ENCODE measurements at places on chromosomes 6 and 20.

- no peaks in the 10 kb centered on the region for H3K27me3 ChIP-seq
- H3K36me3 ChIP-seq, result no peaks in the 10 kb centered on the region
- no peak for DNase-seq
- H3K27ac ChIP-seq, result no peak overlapping the region
Observed at GRCh38 chr20:1034415-1034789, 32.3 kb upstream of the RSPO4 start.

GRCh38 chr20:1397710-1398109 lies 4.9 kb upstream of the FKBP1A start:
- H3K4me1 ChIP-seq, result peaks cover 5% of the 10 kb centered on the region
- no peak overlapping the region for H3K4me3 ChIP-seq
- DNase-seq, result no peak
- H3K36me3 ChIP-seq, result no peaks in the 10 kb centered on the region
- H3K27ac ChIP-seq, result no peak overlapping the region

- H3K27me3 ChIP-seq, result peaks cover 48% of the 10 kb centered on the region
- H3K4me1 ChIP-seq, result no peaks in the 10 kb centered on the region
- H3K27ac ChIP-seq, result no peak overlapping the region
- H3K36me3 ChIP-seq, result no peaks in the 10 kb centered on the region
- no peak overlapping the region for H3K4me3 ChIP-seq
Observed at GRCh38 chr6:28803337-28803709, 120.5 kb downstream of the TRIM27 start.

DNA sequence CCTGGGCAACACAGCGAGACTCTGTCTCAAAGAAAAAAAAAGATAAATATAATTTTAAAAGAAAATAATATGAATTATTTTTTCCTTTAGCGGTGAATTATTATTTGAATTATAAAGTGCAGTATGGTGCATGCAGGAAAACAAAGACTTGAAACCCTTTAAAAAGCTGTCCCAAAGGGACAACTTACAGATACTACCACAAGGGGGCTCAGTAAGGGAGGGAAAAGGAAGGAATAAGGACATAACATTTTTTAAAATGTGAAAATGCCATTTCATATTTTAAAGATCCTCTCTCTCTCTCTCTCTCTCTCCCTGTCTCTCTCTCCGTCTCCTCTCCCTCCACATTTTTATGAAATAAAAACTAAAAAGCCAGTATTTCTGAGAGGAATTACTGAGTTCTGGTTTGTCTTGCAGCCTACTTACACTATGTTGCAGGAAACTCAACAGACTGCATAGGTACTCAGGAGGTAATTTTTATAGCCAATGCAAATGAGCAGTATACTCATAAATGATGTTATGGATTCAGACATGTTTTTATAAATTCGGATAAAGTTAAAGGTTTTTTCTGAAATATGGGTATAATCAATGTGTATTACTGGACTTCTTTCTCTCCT lies 455.0 kb upstream of the GJE1 start:
- DNase-seq, result no peak
- no peak overlapping the region for H3K27ac ChIP-seq
- no peaks in the 10 kb centered on the region for H3K36me3 ChIP-seq
- H3K27me3 ChIP-seq, result no peaks in the 10 kb centered on the region

GRCh38 chr6:2738373-2738979 lies 12.2 kb downstream of the MYLK4 start:
- no peak overlapping the region for H3K27ac ChIP-seq
- DNase-seq, result no peak
- no peaks in the 10 kb centered on the region for H3K36me3 ChIP-seq

DNA sequence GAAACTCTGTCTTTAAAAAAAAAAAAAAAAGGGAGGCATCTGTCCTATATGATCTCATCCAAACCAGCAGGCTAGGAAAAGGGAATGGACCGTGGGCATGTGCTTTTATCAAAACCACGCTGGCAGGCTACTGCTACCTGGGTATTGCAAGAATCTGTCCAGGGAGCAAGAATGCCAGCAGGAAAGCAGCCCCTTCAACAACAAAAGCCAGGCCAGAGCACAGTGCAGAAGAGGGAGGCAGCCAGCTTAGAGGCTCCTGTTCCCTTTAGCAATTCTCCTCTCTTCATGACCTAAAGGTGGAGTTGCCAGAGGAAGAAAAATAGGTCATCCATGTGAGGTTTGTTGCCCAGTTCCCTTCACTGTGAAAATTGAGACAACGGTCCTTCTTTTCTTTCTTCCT lies 18.2 kb downstream of the TBC1D20 start:
- DNase-seq, result no peak
- no peak overlapping the region for H3K4me3 ChIP-seq
- no peaks in the 10 kb centered on the region for H3K27me3 ChIP-seq
- H3K4me1 ChIP-seq, result no peaks in the 10 kb centered on the region
- peaks cover 43% of the 10 kb centered on the region for H3K36me3 ChIP-seq

DNA sequence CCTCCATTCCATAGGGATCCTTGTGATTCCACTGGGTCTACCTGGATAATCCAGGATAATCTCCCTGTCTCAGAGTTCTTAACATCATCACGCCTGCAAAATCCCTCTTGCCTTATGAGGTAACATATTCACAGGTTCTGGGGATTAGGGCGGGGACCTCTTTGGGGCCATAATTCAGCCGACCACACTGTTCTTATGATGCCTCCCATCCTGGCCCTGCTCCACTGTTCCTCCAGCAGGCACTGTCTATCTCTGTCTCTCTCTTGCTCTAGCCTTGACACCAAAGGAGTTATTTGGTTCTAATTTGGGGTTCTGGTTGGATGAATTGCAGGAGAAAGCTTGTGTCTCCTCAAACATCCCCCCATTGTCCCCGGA lies 168.1 kb downstream of the NFATC2 start:
- no peaks in the 10 kb centered on the region for H3K4me1 ChIP-seq
- no peaks in the 10 kb centered on the region for H3K27me3 ChIP-seq
- DNase-seq, result no peak
- H3K27ac ChIP-seq, result no peak overlapping the region

DNA sequence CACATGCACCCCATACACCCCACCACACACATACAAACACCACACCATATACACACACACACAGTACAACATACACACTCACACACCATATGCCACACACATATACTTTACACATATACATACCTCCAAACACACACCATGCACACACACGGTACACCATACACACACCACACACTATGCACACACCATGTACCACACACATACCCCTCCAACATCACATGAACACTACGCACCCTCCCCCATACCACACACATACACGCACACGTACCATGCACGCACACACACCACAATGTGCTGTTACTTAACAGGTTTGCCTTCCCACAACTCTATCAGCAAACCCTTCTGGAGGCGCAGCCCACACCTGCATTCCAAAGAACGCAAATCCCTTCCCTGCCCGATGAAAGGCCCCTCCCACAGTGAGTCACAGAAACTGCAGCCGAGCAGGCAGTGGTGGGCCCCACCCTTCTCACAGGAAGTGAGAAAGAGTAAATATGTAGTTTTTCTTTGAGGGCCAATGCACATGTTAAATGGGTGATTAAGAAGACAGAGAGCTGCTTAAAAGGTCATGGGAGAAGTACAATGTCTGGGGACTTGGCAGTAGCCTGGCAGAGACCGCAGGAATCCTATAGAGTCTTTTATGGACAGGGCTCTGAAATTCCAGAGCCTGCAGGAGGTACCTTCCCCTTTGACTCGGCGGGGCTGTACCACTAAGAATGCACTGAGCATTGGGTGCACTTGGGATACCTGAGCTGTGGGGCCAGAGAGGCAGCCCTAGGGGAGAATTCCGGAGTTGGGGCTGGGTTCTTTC lies 34.1 kb upstream of the EZR start:
- no peaks in the 10 kb centered on the region for H3K27me3 ChIP-seq
- no peaks in the 10 kb centered on the region for H3K36me3 ChIP-seq
- DNase-seq, result peak; percentile 52
- H3K4me1 ChIP-seq, result no peaks in the 10 kb centered on the region
- H3K27ac ChIP-seq, result no peak overlapping the region
- no peak overlapping the region for H3K4me3 ChIP-seq

- no peak overlapping the region for H3K27ac ChIP-seq
- no peaks in the 10 kb centered on the region for H3K36me3 ChIP-seq
- H3K4me1 ChIP-seq, result peaks cover 15% of the 10 kb centered on the region
- no peaks in the 10 kb centered on the region for H3K27me3 ChIP-seq
- DNase-seq, result no peak
Observed at GRCh38 chr6:5287966-5288297, 26.6 kb downstream of the FARS2 start.

- no peaks in the 10 kb centered on the region for H3K27me3 ChIP-seq
- H3K27ac ChIP-seq, result no peak overlapping the region
- H3K36me3 ChIP-seq, result no peaks in the 10 kb centered on the region
- H3K4me3 ChIP-seq, result no peak overlapping the region
Observed at GRCh38 chr6:11902527-11902926, 109.6 kb upstream of the HIVEP1 start.

DNA sequence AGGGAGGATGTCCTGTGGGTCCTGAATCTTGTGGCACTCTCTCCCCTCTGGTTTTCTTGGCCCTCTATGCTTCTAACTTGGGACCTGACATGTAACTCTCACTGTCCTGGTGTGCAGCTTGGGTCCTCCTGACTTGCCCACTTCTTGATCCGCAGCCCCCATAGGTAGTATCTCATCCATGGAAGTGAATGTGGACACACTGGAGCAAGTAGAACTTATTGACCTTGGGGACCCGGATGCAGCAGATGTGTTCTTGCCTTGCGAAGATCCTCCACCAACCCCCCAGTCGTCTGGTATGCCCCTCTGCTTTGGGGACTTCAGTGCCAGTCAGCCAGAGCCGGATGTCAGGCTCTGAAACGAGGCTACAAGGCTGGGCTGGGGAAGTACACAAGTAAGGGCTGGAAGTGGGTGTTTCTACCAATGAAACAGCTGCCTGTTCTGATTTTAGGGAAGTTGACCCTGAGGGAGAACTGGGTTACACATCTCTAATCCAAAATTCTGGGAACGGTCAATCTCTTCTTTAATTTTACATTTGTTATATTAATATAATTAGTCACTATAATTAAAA lies 641 bp downstream of the DBNDD2 start:
- peak overlapping the region; percentile 99 for H3K27ac ChIP-seq
- peak overlapping the region; percentile 92 for H3K4me3 ChIP-seq
- peaks cover 42% of the 10 kb centered on the region for H3K36me3 ChIP-seq
- H3K27me3 ChIP-seq, result no peaks in the 10 kb centered on the region
- H3K4me1 ChIP-seq, result peaks cover 46% of the 10 kb centered on the region

- no peak overlapping the region for H3K27ac ChIP-seq
- no peak for DNase-seq
- no peaks in the 10 kb centered on the region for H3K4me1 ChIP-seq
- H3K36me3 ChIP-seq, result no peaks in the 10 kb centered on the region
- H3K4me3 ChIP-seq, result no peak overlapping the region
Observed at GRCh38 chr6:11326116-11326515, 93.6 kb upstream of the NEDD9 start.

DNA sequence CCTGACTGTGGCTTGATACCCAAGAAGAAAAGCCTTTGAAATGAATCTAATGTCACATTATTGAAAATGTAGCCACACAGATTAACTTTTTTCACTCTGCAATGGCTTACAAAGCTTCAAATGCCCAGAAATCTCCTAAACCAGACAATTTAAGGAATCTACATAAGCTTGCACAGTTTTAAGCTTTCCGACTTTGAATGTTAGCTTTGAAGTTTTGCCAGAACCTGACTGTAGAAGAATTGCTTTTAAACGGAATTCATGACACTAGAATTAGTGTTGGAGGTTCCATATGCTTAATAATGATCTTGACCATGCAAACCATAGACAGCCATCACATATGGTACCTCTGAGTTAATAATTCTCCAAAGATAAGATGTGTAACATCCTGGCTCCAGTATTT lies 798.5 kb upstream of the EPHA7 start:
- no peaks in the 10 kb centered on the region for H3K27me3 ChIP-seq
- no peak overlapping the region for H3K4me3 ChIP-seq
- no peaks in the 10 kb centered on the region for H3K36me3 ChIP-seq
- H3K27ac ChIP-seq, result no peak overlapping the region
- no peaks in the 10 kb centered on the region for H3K4me1 ChIP-seq
- no peak for DNase-seq

DNA sequence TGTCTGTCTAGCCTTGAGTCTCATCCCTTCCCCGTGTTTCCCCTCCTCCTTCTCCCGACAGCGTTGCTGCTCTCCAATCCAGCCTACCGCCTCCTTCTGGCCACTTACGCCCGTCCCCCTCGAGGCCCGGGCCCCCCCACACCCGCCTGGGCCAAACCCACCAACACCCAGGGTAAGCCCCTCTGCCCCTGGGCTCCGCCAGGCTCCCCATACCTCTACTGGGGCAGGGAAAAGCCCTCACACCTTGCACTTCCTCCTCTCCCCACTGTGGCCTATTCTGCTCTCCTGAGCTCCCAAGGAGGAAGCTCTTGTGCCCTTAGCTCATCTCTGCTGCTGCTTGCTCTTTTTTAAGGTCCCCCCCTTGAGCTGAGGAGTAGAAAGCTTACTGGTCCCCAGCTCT lies 11.0 kb downstream of the DDR1 start:
- no peak overlapping the region for H3K4me3 ChIP-seq
- no peak for DNase-seq
- H3K4me1 ChIP-seq, result peaks cover 4% of the 10 kb centered on the region

- H3K27ac ChIP-seq, result no peak overlapping the region
- H3K4me1 ChIP-seq, result no peaks in the 10 kb centered on the region
- peaks cover 11% of the 10 kb centered on the region for H3K36me3 ChIP-seq
- H3K27me3 ChIP-seq, result no peaks in the 10 kb centered on the region
- DNase-seq, result no peak
Observed at GRCh38 chr6:157137501-157137900, 185.8 kb downstream of the TMEM242 start.

DNA sequence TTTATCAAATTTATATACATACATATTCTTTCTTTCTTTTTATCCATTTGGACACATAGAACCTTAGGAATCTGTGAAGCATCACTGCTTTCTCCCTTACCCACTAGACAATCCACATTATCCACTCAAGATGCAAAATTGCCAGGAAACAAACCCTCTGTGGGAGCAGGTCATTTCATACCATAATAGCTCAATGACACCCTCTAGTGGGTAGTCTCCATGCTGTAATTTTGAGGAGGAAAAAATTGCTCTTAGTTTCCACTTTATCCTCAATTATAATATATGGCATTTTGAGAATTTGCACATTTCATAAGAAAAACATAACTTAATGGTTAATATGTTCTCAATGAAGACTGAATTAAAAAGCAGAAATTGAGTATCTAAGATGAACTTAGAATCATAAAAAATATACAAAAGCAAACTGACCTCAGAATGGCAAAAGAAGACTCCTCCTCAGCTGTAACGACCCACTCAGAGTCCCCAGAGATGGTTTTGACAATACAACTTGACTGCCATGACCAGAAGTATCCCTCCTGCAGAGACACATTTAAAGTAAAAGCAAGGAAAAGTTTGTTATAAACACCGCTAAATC lies 164.1 kb downstream of the FRK start:
- no peaks in the 10 kb centered on the region for H3K36me3 ChIP-seq
- H3K27ac ChIP-seq, result no peak overlapping the region
- no peaks in the 10 kb centered on the region for H3K27me3 ChIP-seq

Measured in tibial artery (tissue), 4 donors.